ENCODE measurements at places on chromosomes 7 and 10. TPM values are rescaled to one million over a fixed set of nuclear protein-coding genes. Genes with fewer than 3 reads are reported as not detected.

DNA sequence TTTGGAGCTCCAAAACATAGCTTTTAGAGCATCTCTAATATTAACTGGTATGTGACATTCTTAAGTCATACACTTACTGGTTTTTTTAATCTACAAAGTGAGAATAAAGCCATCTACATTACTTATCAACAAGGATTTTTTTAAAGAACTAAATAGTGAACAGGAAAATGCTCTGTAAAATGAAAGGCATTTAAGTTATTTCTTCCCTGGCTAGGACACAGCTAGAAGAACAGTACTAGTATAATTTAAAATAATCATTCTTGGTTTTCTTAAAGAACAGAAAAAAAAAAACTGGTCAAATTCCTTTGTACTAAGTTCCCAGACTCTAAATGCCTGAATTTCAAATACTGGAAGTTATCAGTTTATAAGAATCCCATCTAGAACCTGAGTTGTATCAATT, 139.5 kb downstream of the SRPK2 start:
- DNase-seq, result no peak

GCK gene
- total RNA-seq, result 0.43 TPM

GRCh38 chr10:133274751-133275683, 1.7 kb downstream of the ADAM8 start:
- DNase-seq, result no peak

RALA gene
- total RNA-seq, result 20.3 TPM

LIPK gene
- not detected for total RNA-seq

GRCh38 chr10:103504181-103504783, 10.8 kb downstream of the NEURL1 start:
- DNase-seq, result peak; percentile 97

DNA sequence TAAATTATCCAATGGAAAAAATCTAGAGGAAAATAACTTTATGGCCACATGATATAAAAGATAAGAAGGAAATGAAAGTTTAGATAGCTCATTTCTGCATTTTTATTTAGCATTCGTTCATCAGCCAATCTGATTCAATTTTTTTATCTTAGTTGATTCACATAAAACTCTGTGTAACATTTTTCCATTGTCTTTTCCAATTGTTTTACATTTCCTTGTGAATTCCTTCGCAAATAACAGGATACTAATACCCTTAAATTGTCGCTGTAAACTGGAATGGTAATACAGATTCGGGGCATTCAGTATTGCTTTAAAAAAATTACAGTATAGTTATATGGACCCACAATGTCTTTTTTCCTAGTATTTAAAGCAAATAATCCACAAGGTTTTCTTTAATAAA, 136.4 kb downstream of the CUBN start:
- no peak for DNase-seq

DNA sequence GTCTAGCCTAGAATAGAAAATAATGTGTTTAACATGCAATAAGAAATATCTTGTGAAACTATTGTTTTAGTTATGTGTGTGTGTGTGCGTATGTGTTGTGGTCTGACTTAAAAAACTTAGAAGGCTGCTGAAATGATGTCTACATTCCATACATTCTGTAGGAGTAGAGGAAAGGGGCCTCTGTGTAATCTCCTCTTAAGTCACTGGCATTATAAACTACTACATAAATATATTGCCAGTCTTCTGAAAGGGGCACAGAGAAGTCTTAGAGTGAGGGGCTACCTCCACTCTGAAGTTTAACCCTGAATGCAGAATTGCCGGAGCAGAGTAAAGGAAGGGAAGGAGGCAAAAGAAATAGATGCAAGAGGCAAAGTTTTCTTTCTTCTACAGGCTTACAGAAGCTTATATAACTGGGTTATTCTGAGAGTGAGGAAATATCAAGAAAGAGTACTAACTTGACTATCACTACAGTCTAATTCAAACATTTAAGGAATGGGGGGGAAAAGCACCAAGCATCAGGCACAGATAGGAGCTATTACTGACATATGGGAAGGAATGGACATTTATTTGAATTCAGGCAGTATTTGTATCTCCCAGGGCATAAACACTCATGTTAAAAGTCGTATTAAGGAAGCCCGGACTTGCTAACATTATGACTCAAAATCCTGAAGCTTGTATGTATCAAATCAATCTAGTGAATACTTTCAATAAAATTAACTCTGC, 75.7 kb downstream of the DNAJC1 start:
- peak; percentile 66 for DNase-seq

RAPGEF5 gene
- total RNA-seq, result 0.86 TPM

DNA sequence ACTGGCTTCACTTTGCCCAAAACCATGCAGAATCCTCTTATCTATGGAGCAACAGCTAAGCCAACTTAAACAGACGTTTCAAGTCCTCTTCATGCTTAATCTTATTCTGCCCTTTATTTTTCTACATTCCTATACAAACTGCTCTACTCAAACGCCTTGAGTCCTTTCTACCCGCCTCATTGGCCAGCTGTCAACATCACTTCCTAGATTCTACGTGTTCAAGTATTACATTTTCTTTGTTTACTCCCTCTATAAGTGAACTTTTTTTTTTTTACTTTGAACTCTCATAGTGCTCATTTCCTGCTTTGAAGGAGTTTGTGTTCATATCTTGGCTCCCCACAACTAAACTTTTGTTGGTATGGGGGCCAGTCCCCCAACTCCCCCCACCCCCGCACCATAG, 28.9 kb upstream of the SLC26A5 start:
- DNase-seq, result no peak

DNA sequence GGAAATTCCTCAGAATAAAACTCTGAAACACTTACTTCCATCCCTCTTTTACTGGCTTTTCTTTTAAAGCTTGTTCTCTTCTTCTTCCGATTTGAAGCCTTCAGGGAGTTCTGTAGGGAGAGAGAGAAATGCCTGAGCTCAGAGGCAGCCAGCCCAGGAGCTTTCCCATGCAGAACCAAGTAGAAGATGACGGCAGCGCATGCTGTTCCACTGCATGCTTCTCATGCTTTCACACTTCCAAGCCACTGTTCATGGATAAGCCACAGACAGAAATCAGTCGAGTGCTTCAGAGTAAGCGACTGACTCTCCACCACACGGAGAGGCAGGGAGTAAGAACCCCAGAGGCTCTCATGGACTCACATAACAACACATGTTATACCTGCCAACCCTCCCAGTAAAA, 237.3 kb downstream of the DGKI start:
- DNase-seq, result peak; percentile 14

- DNase-seq, result no peak
Observed at GRCh38 chr7:46153583-46153950, 232.5 kb upstream of the IGFBP3 start.

DNA sequence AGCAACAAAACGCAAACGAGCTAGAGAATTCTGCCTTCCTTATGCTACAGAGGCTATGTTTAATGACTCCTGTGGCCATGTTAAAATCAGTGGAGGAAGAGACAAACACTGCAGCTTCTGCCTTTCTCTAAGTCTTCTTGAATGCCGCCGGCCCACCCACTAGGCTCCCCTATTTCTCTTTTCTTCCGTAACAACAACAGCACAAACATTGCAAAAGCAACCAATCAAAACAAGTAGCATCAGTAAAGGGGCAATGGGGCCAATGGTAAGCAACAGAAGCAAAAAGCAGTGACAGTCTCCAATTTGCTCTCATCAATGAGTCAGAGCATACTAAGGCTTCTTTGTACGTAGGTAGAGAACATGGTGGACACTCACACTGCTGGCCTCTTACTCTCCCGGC, 26.8 kb downstream of the DNAJC1 start:
- DNase-seq, result no peak

- DNase-seq, result no peak
Observed at GRCh38 chr7:20804345-20804744, 17.7 kb upstream of the SP8 start.

- no peak for DNase-seq
Observed at GRCh38 chr7:107768263-107768662, 24.3 kb downstream of the CBLL1 start.

GRCh38 chr7:18210377-18210776, 182.7 kb upstream of the PRPS1L1 start:
- DNase-seq, result no peak

C10orf105 gene
- not detected for total RNA-seq

PALD1 gene
- 0.32 TPM for total RNA-seq

GRCh38 chr10:59517996-59518395, 155.6 kb upstream of the FAM13C start:
- no peak for DNase-seq

DNA sequence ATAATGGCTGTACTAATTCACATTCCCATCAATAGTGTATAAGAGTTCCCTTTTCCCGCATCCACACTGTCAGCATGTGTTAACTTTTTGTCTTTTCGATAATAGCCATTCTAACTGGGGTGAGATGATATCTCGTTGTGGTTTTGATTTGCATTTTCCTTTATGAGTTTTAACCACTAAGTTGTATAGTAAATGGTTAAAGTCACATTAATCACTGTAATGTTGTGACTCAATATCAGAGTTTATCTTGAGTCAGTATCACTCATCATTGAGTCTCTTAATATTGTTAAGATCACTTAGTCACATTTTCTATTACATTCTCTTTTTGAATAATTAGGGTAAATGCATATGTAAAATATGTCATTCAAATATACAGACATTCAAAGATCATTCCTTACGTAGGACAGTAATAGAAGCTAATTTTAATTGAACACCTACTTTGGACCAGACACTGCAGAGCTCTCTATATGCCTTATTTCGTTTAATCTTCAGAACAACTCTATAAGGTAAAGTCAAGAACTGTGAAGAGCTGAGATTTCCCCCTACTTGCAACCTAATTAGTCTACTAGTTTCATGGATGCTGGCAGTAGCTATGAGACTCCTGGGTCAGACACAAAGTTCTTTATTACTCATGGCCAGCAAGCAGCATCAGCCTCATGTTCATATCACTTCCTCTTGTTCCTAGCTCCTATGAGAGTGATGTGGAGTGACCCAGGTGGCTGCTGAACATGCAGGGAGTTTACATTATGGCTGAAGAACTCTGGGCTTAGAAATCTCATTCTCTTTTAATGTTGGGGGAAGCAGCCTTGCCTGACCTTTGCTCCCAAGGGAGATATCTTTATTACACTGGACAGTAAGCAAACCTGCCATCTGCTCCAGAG, 30.5 kb downstream of the CREB5 start:
- DNase-seq, result no peak

GPR22 gene
- not detected for total RNA-seq

ATP6V0A4 gene
- total RNA-seq, result under 0.01 TPM

DNA sequence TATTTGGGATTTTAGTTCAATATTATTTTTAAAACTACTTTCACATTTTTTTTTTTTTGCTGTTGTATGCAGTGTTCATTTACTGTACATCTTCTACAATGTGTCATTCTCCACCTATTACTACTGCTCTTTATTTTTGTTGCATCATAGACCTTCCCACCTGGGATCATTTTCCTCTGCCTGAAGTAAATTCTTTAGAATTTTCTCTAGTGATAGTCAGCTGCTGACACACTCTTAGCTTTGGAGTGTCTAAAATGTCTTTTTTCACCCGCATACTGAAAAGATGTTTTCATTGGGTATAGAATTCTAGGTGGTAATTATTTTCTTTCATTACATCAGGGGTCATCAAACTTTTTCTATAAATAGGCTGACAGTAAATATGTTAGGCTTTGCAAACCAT, 30.5 kb downstream of the CFAP43 start:
- no peak for DNase-seq

DNA sequence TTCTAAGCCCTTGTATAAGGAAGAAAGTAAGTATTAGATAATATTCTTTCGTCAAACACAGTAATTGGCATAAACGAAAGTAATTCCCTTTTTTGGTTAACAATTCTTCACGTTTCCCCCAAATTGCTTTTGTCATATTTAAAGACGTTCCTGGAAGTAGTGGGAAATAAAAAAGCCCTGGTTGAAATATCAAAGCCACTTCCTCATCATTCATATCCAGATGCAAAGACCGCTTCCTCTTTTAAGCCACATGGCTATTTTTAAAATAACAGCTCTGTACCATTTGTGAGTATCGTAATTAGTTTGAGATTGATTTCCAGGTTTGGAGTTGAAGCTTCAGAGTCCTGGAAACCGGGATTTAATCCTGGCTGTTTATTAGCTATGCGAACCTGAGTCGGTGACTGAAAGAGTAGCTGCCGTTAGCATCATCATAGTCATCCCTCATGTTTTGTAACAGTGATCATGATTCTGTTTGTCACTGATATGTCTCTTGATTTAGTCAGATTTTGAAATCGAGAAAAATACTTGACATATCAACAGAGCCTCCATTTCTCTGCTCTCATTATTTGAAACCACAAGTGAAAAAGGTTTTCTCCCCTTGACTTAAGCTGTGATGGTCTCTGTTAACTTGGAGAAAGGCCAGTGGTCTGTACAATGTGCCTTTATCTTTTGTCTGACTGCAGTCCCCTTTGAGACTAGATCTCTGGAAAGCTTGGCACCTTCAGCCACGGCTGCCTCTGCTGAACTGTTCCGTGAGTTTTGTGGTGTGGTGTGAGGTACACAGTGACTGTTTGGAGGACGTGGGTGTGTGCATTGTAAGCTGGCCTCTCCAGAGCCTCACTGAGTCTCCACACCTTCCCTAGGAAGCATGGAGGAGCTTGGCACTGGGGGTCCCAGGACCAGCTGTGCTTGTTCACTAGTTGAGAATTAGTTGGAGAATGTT, 18.1 kb downstream of the OPTN start:
- DNase-seq, result no peak

C10orf143 gene
- under 0.01 TPM for total RNA-seq

DNA sequence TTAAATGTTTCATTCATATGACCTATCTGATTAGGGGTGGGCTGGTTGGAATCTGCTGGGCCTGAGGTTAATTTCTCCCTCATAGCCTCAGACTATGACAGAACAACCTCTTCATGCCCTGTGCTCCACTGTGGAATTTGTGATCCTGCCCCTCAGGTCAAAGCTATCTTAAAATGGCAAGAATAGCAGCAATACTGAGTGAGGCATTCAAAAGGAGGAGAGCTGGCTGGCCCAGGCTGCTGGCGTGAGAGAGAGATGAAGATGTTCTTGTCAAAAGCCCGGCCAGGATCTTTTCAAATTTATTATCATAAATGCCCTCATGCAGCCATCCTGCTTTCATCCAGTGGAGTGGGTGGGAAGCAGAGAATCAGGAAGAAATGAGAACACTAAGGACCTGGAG, 41.8 kb upstream of the PLCE1 start:
- no peak for DNase-seq

DNA sequence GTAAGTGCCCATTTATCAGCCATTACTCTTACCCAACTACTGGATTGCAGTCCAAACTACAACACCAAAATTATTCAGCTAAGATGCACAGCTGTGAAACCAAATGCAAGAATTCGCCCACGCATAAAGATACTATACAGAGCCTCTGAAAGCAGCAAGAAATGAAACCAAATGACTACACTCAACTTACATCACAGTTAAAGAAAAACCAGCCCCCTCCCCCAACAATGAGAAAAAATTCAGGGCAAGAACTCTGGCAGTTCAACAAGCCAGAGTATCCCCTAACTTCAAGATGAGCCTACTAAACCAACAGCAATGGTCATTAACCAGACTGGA, 209.1 kb upstream of the VWC2 start:
- DNase-seq, result no peak
